ENCODE measurements at places on chromosomes 6 and 20.

DNA sequence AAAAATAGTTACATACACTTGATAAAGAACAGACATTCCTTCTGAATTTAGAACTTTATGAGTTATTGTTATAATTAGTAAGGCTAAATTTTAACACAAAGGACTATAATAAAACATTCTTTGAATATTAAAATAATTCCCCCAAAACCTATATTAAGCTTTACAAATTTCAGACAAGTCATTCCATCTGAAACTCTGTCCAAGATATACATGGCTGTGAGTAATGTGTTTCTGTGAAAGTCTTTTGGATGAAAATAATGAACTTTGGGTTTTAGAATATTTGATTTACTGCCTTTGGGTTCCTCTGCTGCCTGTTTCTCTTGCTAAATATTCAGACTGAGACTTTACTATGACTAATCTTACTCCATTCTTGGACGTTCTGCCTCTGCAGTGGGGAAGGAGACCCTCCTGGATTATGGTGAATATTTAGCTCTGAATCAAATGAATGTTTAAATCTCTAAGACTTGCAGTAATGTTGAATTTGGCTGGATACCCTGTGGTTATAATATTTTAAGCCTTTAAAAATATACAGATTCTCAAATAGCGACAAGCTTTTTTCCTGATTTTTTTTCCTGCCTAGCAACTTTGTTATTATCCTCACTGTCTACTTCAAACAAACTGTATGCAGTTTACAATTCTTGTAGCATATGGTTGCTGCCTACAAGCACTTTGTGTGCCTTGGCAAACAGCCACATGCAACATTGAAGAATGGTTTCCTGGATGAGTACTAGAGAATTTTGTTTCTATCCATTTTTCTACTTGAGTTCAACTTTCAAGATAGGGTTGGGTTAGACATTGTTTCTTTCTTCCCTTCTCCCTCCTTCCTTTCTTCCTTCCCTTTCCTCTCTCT, 51.4 kb downstream of the TXLNB start:
- DNase-seq = no peak

DNA sequence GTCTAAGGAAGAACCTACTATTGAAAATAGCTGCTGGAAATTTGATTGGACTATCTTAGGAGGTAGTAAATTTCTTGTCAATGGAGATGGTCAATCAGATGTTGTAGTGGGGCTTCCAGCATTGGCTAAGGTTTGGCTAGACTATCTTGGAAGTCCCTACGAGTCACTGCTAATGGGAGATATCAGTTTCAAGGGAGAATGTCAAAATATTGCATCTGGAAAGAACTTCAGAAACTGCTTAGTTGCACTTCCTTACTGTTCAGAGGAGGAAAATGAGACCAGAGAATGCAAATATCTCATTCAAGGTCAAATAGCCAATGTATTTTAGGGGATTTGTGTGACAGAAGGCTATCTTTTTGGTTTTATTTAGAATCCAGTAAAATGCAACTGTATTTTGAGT, 53.5 kb upstream of the CCN2 start:
- DNase-seq = no peak

- no peak for DNase-seq
Observed at GRCh38 chr6:131950767-131951575, at the start of gene CCN2. CCN2 (minus strand) TSS chr6:131951372; CDS start chr6:131951172, 200 bp downstream.

- no peak for DNase-seq
Observed at GRCh38 chr6:151307501-151307900, 67.7 kb downstream of the AKAP12 start.

GRCh38 chr6:169789146-169789943, 37.9 kb downstream of the ERMARD start:
- DNase-seq = no peak

DNA sequence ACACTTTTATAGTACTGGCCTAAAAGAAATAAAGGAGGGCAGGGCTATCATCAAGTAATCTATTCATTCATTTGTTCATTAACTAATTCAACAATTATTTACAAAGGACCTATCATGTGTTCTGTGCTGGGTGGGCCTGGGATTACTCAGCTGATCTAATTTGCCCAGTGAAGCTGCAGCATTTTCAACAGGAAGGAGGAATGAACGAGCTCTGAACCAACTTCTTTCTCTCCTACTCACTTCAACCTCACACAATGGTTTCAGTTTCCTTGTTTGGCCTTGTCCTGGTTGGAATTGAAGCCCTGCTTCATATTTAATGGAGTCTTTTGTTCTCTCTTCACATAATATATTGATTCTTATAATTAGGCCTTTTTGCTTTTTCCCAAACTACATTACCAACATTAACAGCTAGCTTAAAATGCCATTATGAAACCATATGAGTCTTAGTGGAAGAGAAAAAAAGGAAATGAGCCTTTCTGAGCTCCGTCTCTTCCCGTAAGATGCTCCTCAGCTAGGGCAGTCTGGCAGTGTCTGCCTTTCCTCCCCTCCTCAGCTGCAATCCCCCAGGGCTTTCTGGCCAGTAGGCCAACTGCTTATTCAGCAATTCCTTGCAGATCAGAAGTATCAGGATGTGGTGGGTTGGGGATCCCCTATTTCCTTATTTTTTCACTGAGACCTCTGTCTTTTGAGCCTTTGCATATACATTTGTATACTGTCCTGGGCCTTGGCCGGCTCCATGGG, 79.4 kb upstream of the NRN1 start:
- DNase-seq = no peak

GRCh38 chr20:44711237-44711636, 3.9 kb upstream of the CCN5 start:
- no peak for DNase-seq

GRCh38 chr6:72623808-72624207, 1.9 kb downstream of the KCNQ5 start:
- no peak for DNase-seq

- no peak for DNase-seq
Observed at GRCh38 chr6:135187372-135187771, 6.3 kb downstream of the MYB start.

- no peak for DNase-seq
Observed at GRCh38 chr6:97437087-97437486, 154.1 kb upstream of the MMS22L start.

GRCh38 chr6:79630380-79630882, 698 bp upstream of the SH3BGRL2 start:
- no peak for DNase-seq

GRCh38 chr6:46013639-46014038, 2.0 kb downstream of the CLIC5 start:
- DNase-seq = no peak

DNA sequence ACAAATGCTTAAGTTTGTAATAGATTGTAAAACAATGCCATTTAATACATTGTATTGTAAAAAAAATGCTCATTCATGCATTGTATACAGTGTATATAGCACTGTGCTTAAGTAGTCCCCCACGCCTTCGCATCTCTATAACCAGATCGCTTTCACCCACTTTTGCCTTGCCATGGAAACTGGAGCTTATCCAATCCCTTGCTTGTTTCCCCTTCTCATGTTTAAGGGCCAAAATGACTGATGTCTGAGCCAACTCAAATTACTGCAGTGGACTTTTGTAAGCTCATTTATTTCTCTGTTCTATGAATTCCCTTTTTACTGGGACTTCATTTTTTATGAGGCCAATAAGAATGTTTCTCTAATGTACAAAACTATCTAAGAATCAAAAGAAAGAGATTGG, 730.9 kb upstream of the GJE1 start:
- no peak for DNase-seq

- no peak for DNase-seq
Observed at GRCh38 chr6:109024784-109025183, 69.9 kb downstream of the SESN1 start.

DNA sequence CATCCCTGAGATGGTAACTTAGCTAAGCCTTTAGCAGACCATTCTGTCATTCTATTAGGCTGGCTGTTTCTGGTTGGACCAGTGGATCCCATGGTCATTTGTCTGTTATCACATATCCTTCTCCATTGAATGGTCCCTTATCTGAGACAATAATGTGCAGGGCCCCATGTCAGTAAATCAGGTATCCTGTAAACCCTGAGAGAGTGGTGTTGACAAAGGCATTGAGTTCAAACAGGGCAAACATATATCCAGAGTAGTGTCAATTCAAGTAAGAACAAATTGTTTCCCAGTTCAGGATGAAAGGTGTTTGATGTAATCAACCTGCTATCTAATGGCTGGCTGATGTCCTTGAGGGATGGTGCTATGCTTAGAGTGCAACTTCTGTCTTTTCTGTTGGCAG, 126.2 kb downstream of the LINC00237 start:
- DNase-seq = no peak

DNA sequence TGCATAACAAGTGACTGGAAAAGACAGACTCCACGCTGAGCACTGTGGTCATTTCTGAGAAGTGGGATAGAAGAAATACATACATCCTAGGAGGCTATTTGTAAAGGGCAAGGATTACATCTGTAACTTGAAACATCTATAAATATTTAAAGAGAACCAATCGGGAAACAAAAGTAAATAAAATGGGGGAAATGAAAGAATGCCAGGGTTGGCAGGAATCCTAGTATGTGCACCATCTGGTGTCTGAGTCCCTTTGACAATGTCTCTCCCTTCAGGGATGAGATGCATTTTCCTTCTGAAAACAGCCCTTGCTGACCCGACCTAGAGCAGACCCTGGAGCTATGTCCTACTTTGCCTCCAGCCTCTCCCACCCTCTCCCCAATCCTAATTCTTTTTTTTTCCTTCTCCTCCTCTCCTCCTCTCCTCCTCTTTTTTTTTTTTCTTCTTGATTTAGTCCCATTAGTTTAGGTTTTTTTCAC, 53.2 kb downstream of the VSTM2L start:
- no peak for DNase-seq

DNA sequence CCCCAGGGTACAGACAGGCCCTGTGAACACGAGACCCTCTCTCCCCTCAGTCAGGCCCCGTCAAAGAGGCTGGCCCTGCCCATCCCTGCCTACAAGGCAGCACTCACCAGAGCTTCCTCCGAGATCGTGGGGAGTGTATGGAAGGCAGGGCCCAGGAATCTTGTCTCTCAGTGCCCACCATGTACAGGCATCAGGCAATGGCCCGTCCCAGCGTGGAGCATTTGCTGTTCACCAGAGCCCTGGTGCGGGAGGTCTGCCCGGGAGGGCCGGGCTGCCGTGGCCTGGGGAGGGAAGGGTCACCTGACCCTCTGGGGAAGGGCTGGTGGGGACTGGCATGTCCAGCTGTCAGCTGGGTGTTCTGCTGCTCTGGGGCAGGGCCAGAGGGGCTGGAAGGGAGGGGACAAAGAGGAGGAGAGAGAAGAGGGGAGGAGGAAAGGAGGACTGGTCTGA, at the start of gene IP6K3:
Gene IP6K3 (minus strand): TSS at position 255 of the 450 bp plus-strand sequence. CDS start 11,429 bp downstream, outside the sequence.
- no peak for DNase-seq

- no peak for DNase-seq
Observed at GRCh38 chr6:154363821-154364220, 7.2 kb upstream of the IPCEF1 start.

DNA sequence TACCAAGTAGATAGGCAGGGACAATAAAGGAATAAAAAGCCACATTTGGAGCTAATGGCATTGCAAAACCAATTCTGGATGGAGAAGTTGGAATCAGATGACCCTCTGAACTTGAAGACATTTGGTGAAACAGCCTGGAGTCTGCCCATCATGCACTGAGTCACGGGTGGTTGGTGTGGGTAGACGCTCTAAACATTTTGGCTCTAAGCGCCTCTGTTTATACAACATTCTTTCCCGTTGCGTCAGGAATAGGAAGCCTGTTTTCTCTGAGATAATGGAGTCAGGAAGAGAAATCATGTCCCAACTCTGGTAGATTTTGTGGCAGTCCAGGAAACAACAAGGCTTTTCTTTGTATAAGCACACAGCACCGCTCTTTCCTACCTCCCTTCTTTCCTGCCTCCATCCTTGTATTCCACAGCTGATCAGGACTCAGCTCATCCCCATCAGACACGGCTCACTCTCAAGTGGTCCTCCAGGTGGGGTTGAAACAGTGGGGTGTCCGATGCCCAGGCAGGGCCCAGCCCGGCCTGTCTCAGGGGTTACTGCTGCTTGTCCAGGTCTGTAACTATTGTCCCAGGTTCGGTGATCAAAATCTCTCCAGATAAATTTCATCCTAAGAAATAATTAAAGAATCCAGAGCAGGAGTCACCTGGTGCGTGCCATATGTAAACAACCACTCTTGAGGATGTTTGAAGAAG, 12.1 kb upstream of the RAMACL start:
- DNase-seq = no peak

- no peak for DNase-seq
Observed at GRCh38 chr6:18119236-18119635, 3.2 kb downstream of the NHLRC1 start.

DNA sequence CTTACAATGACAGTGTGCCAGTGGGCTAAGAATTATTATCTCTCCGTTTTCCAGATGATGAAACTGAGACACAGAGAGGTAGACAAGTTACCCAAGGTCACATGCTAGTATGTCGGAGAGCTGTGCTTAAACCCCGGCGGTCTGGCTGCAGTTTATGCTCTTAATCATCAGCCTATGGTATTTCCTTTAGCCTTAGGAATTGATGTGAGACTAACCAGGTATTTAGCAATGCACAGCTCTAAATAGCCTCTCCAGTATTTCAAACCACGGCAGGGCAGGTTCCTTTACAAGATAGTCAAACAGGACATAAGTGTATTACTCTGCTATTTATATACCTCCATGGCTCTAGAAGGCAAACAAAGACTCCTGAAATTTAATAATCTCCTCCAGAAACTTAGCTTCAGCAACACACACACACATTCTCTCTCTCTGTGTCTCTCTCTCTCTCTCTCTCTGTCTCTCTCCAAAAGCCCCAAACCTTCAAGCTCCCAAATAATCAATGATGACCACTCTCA, 142.0 kb upstream of the ZNF217 start:
- no peak for DNase-seq

DNA sequence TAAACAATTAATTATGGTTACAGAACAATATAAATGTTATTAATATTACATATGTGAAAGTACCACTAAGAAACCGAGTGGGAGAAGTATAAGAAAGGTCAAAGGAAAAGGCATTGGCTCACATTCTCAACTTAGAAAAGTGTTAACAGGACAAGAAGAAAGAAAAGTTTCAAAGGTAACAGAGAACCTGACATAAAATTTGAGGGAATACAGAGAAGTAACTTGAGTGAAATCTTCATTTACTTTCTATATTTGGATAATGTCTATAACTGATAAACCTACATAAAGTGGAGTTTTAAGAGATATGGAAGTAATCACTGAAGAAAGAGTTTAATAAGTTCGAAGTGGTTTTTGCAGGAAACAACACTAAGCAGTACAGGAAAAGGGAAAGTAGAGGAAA, 30.1 kb downstream of the REPS1 start:
- no peak for DNase-seq

DNA sequence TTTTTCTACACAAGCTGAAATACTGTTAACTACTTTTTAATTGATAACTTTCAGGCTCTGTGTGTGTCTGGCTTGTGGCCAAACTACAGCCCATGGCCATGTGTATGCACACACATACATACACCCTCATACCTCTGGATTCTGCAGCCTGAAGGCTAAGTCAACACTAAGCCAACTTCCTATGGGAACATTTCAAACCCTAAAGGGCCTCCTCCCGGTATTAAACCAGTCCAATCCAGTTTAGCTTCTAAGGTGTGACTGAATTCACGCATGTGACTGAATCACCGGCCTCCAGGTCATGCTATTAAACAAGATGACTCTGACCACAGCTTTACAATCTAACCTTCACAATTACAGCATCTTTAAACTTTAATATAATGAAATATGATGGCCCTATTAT, 20.7 kb upstream of the DST start:
- DNase-seq = no peak
